Astrocyte (in vitro differentiated cells and primary cell): ENCODE measurements at places on chromosomes 12 and 14.

- DNase-seq, result peak; percentile 25
Measured at GRCh38 chr12:104605685-104606084, 148.9 kb downstream of the CHST11 start.

DNA sequence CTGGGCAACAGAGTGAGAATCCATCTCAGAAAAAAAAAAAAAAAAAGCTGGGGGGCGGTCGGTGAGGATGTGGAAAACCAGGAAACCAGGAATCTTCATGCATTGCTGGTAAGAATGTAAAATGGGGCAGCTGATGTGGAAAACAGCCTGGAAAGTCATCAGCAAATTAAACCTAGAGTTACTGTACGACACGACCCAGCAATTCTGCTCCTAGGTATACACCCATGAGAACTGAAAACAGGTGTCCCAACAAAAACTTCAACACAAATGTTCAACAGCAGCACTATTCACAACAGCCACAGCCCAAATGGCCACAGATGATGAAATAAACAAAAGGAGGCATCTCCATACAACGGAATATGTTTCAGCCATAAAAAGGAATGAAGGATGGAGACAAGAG is 97.3 kb downstream of the NCOR2 start:
- DNase-seq, result no peak

DNA sequence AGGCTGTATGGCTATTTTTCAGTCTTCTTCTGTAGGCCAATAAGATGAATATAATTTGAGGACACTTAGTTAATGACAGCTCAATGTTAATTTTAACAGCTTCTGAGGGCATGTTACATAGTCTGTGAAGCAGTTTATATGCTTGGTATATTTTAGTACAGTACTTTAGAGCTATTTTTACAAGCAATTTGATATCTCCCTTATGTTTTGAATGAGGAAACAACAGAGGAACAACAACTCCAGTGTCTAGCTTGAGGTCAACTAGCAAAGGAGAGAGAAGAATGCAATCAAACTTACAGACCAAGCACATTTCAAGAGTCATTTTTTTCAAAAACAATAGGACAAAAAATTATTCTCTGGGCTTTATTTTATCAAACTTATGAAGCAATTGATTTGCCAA is 469.1 kb upstream of the DCN start:
- no peak for DNase-seq

DNA sequence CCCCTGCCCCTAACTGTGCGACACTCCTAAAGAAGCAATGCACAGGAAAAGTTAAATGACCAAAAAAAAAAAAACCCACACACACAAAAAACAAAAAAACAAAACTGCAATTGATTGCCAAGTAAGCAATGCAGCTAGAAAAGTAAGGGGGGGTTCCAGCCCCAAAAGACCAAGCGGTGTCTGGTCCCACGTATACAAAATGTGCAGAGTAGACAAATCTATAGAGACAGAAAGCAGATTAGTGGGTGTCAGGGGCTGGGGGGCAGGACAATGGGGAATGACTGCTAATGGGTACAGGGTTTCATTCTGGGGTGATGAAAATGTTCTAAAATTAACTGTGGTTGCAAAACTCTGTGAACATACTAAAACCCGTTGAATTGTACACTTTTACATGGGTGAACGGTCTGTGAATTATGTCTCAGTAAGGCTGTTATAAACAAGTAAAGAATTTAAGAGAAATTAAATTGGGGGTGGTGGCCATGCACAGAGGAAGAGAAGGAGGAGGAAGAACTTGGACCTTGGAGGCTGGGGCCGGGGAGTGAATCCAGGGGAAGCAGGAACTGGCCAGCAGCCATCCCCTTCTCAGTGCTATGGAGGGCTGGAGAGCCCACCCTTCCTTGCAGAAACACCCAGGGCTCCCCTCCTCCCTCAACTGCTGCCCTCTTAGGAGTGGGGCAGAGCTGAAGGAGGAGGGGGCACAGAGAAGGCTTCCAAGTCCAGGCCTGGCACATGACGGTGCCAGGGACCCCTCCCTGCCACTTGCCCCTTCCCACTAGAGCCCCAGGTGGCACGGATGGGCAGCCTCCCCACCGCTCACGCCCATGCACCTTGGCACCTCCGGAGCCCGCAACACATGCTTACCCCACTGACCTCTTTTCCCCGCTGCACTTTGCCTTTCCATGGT is 45.4 kb downstream of the KDM2B start:
- DNase-seq, result no peak

DNA sequence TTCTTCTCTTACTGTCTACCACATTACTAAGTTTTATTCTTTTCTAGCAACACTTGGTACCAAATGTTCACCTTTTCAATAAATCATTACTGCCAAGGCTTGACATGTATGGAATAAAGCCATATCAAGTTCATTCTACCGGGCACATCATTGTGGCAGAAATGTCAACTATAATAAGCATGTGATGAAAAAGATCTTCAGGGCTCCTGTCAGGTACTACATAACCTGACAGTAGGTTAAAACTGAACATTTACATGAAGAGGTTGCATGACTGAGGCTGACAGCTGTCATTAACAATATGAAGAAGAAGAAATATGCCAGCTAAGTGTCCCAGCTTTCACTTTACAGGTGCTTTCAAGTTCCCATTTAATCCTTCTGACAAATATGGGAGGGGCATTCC is 178.9 kb downstream of the KCNH5 start:
- no peak for DNase-seq

DNA sequence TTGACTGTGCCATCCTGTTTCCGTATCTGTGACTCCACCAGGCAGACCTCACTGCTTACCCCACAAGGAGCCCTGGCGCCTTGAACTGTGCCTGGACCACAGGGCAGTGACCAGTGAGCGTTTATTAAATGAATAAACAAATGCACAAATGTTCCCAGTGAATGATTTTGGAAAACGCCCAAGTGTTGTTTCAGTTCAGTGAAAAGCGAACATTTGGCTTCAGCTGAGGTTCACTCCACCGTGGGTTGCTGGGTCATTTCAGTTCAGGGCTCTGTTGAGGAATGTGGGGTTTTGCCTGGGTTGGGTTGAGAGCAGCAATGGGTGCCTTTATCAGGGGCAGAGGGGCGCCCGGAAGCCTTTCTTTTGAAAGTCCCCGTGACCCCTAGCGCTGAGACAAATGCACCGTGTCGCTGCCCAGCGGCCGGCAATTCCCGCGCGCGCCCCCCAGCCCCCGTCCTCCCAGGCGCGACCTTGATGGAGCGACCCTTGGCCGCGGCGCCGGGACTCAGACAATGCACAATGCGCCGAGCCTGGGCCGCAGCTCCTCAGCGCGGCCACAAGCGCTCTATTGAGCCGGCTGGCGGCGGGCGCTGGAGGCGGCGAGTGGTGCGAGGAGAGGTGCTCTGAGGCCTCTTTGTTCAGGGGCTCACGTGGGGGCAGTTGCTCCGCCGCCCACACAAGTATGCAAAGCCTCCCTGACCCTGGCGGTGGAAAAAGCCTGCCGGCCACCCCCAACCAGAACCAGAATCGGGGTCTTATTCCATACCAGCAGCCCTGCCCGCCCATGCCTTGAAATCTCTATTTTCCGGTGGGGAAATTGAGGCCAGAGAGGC is 40.5 kb upstream of the CLMN start:
- no peak for DNase-seq

- peak; percentile 25 for DNase-seq
Measured at GRCh38 chr12:954741-955140, 5.2 kb upstream of the RAD52 start.

- peak; percentile 51 for DNase-seq
Measured at GRCh38 chr12:14408208-14408607, 42.7 kb downstream of the ATF7IP start.

- DNase-seq, result peak; percentile 64
Measured at GRCh38 chr12:109445191-109445609, 31.9 kb downstream of the KCTD10 start.

DNA sequence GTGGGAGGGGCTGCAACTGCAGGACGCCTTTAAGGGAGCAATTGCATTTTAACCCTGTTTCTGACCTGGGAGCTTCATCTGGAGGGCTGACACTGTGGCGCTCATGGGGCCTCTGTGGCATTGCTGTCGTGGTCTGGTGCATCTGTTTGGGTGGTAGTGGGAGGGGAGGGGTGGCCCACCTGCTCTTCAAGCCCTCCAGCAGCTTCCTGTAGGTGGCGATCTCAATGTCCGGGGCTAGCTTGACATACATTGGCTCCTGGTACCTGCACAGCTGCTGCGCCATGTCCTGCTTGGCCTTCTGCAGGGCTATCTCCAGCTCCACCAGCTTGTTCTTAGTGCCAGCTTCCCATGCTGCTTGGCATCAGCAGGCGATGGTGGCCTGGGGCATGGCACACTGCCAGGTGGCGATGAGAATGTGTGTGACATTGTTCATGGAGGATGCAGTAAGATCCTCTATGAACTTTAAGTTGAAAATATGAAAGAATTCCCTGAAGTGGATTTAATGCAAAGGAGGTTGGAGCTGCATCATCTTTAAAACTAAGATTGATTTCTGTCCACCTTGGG is 7.7 kb upstream of the KRT82 start:
- DNase-seq, result no peak

- no peak for DNase-seq
Measured at GRCh38 chr12:111451649-111452129, 46.0 kb downstream of the SH2B3 start.

- no peak for DNase-seq
Measured at GRCh38 chr12:64729909-64730587, 29.2 kb downstream of the GNS start.

DNA sequence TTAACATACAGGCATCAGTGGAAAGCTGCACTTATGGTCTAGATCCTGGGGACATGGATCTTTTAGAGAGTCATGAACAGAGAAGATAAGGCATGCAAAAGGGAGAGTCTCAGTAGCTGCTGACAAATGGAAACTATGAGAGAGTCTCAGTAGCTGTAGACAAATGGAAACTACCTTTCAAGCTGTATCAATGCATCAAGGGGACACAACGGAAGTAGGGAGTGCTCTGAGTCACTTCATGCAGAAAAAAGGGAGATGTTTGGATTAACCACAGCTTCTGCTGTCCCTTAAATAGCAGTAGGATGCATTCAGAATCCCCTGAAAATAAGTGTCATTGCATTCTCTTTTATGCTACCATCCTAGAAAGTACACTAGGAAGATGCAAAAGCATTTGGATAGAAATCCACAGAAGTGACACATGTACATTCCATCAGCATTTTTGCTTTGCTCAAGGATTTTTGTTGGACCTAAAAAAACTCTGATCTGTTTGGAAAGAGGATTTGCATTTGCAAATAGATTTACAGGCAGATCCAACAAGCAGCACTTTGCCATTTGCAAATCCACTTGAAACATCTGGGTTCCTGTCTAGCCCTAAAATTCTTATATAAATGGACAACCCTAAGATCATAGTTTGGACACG is 227.5 kb upstream of the LMO3 start:
- DNase-seq, result no peak
